ENCODE measurements at places on chromosomes 5 and 9. TPM values are rescaled to one million over a fixed set of nuclear protein-coding genes. Genes with fewer than 3 reads are reported as not detected.

RNF183 gene
- 0.17 TPM for total RNA-seq

- DNase-seq = no peak
Measured at GRCh38 chr9:86876621-86877196, 70.6 kb downstream of the GAS1 start.

GRCh38 chr9:96217754-96218693 lies 84.0 kb downstream of the HSD17B3 start:
- DNase-seq = peak; percentile 78

SPAAR gene
- not detected for total RNA-seq

GRCh38 chr5:145246961-145247744 lies 588.0 kb downstream of the PRELID2 start:
- no peak for DNase-seq

PCDHGB1 gene
- 5.6 TPM for total RNA-seq

DNA sequence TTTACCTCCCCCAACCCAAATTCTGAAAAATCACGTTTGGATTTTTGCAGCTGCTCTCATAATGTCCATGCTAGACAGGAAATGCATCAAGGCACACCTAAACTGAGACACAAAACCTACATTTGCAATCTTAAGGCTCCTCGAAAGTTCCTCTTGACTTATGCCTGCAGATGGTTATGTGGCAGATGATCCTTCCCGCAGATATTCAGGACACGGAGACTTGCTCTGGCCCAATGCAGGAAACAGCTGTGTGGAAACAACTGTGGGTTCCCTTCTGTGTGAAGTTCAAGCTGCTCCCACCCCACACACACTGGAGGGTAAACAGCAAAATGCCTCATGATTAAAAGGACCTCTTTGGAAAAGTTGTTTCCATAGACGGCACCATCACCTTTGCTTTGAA lies 253.8 kb downstream of the EBF1 start:
- DNase-seq = no peak

DNA sequence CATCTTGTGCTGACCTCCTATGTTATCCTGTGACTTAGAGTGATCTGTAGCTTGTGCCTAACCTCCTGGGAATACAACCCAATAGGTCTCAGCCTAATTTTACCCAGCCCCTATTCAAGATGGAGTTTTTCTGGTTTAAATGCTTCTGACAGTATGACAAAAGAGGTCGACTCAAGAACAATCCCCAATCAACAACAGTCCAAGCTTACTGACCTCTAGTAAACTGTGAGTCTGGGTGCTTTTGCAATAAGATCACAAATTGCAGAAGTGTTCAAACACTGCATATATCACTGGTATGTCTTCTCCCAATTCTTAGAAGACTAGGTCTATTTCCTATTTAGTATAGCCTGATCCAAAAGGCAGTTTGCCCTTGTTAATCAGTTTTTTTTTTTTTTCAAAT lies 323.5 kb upstream of the PTGER4 start:
- DNase-seq = no peak

FCN1 gene
- not detected for total RNA-seq

- peak; percentile 23 for DNase-seq
Measured at GRCh38 chr9:113471566-113471965, 8.0 kb downstream of the RGS3 start.

DNA sequence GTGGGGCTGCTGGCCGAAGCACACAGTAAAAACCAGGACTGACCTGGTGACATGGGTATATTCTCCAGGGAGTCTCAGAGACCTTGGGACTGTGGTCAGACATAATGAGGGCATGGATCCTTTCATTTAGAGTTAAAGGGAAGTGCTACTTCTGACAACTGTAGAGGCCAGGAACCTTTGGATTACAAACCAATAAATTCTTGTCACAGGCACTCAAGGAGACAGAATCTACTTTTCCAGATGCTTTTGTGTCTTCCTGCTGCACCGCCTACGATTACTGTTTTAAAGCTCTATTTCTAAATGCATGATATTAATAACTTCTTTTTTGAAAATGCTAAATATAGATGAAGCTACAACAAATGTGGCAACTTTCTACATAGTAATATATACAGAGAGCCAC lies 106.5 kb upstream of the LPAR1 start:
- DNase-seq = no peak

- no peak for DNase-seq
Measured at GRCh38 chr9:135307300-135307699, 172.3 kb upstream of the PPP1R26 start.

- peak; percentile 5 for DNase-seq
Measured at GRCh38 chr5:1415626-1416360, 29.4 kb downstream of the SLC6A3 start.

- DNase-seq = no peak
Measured at GRCh38 chr5:112346411-112347044, 72.5 kb downstream of the EPB41L4A start.

PCDHGA9 gene
- total RNA-seq = 2.3 TPM

KCNN2 gene
- total RNA-seq = 12.0 TPM

- no peak for DNase-seq
Measured at GRCh38 chr9:35203528-35203927, 41.7 kb downstream of the UNC13B start.

AJM1 gene
- total RNA-seq = 1.6 TPM

LURAP1L gene
- 1.3 TPM for total RNA-seq

DNA sequence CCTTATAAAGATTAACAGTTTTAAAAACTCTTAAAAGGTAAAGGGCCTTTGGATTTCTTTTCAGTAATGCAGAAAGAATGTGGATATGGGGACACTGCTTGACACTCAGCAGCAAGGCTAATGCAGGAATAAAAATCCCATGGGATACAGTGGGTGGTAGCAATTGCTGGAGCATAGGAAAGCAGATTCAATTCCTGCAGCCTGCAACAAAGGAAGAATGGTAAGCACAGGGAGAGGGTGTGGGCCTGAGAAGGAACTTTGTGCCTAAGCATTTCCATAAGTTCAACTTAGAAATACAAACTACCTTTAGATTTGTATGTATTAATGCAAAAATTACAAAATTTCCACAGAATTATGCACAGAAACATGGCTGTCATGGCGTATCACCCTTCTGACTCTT lies 65.8 kb upstream of the CDK5RAP2 start:
- DNase-seq = no peak

SLC1A1 gene
- total RNA-seq = 7.1 TPM

PTGES gene
- 2.5 TPM for total RNA-seq

DNA sequence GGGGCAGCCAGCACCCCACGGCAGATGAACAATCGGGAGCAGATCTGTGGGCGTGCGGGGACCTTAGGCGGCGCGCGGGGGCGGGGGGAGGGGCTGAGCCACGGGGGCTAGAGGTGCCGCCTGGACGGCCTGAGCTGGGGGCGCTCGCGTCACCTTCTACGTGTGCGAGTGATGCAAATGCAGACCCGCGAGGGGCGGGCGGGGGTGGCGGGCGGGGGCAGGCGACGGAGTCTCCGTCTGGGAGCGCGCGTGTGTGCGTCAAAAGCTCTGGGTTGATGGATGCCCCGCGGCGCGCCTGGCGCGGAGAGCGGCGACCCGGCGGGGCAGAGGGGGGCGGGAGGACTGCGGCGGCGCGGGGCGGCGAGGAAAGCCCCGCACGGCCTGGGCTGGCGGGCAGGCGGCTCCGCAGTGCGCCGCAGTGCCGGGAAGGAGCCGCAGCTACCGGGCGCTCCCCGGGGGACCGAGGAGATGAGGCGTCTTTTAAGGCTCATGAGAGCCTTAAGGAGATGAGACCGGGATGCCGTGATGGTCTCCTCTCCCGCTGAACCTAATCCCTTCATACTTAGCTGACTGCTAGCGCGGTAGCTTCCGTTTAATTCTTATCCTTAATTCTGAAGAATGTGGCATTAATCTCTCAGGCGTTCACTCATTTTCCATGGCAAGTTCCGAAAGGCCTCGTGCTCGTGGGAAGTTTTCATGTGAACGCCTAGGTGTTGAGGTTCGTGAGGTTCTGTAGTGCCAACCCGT lies 1.5 kb downstream of the SV2C start:
- DNase-seq = peak; percentile 44

GRCh38 chr9:125240649-125240999 lies 519 bp downstream of the HSPA5 start:
- no peak for DNase-seq

MCIDAS gene
- 0.20 TPM for total RNA-seq

GRCh38 chr5:103035701-103036100 lies 84.2 kb downstream of the GIN1 start:
- DNase-seq = no peak

DBH gene
- 0.24 TPM for total RNA-seq

DNA sequence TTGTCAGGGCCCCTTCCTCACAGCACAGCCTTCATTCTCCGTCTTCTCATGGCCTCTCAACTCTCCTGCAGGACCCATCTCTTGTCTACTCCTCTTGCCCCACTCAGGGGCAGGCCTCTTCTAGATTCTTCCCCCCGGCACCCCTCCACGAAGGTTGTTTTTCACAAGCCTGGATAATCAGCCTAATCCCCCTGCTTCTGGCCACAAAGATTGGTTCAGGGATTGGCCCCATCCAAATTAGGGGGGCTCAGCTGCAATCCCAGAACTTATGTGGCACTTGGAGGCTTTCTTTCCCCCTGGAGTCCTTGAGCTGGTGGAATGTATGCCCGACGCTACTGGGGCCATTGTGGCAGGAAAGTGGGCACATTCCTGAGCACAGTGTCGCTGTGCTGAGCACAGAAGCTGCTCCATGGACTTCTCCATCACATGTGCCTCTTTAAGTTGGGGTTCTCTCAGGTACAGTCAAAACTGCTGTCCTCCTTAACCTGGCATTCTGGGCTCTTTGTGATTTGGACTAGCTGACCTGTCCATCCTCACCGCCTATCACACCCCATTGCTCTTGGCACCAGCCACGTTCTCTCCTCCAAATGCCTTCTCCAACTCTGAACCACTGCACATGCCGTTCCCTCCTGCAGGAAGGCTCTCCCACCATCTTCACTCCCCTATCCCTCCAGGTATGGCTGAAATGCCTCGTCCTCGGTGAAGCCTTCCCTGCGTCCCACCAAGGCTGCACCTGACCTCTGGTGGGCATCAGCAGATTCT lies 66.8 kb upstream of the RNF130 start:
- DNase-seq = no peak

GRCh38 chr9:121725008-121725775 lies 73.8 kb downstream of the DAB2IP start:
- DNase-seq = no peak

GRCh38 chr9:106707291-106707690 lies 155.7 kb upstream of the ZNF462 start:
- DNase-seq = no peak

- DNase-seq = no peak
Measured at GRCh38 chr9:113399646-113400200, 1.4 kb downstream of the ALAD start.

DNA sequence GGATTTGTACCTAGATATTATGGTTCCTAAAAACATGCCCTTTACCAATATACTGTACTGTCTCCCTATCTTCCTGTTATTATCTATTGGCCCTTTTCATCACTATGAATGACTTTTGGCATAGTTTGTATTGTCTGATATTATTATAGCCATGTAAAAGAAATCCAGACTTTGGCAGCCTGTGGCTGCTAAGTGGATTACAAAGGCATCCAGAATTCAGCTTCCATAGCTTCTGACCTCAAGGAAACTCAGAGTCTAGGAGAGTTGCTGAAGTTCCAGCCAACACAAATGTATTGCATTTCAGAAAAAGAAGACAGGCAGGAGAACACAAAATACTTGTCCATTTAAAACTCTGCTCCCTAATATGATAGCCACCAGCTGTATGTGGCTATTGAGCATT lies 319.2 kb upstream of the MPDZ start:
- DNase-seq = no peak

GRCh38 chr5:136998854-136999357 lies 500.2 kb downstream of the SPOCK1 start:
- no peak for DNase-seq

CDH18 gene
- total RNA-seq = not detected

DNA sequence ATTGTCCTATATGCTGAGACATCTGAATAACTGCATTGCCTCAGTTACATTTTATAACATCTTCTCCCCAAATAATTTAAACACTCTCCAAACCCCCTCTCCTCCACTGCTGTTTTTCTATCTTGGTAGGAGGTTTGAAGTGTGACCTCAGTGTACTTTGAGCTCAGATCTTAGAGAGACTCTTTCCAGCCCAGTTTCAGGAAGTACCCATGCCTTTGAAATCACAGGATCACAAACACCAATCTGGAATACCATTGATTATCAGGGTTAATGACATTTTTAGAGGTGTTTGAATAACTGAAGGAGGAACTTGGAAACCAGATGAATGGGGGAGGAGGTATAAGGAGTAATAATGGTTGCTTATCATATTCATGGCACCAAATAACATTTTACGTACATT lies 93.2 kb downstream of the GCNT1 start:
- no peak for DNase-seq

DNA sequence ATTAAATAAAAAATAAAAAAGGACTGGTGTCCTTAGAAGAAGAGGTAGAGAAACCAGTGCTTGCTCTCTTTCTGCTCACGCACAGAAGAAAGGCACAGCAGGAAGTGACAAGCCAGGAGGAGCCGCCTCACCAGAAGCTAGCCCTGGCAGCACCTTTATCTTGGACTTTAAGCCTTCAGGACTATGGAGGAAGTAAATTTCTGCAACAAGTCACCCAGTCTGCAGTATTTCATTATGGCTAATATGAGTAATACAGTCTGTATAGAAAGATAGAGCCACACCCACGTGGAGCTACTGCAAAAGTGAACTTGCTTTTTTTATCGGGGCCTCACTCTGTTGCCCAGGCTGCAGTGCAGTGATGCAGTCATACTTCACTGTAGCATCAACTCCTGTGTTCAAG lies 68.4 kb downstream of the PDZD2 start:
- no peak for DNase-seq

DNA sequence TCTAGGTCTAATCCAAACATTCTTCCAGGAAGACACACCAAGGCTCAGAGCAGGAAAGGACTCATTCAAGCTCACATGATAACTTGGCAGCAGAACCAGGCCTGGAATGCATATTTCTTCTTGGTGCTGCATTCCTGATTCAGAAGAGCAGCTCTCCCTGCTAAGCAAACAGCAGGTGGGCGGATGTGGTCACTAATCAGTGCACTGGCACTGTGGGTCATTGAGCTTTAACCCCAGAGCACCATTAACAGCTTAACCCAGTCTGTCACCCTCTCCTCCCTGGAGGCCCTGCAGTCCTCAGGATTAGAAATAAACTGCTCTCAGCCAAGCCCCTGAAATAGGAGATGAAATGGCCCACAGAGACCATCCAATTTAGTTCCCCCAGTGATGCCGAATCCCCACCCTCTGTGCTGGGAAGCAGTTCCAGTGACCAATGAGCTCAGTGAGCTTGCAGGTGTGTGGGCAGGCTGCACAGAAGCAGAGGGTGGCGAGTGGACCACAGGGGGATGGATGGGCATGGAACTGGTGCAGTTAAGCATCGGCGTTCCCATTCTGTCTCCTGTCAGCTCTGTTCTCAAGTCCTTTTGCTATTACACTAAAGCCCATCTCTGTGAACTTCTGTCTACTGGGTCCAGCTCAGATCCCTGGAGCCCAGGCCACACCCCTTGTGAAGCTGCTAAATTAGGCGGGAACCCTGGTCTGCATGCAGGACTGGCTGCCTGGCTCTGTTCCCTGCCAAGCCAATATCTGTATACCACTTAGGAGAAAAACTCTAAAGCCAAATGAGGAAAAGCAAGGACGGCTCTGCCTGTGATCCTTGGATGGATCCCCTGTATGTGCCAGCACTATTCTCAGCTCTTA lies 16.6 kb upstream of the MEGF9 start:
- DNase-seq = no peak

ENHO gene
- 27.9 TPM for total RNA-seq

C5orf58 gene
- 3.0 TPM for total RNA-seq

GRCh38 chr5:176994460-176995121 lies 12.0 kb downstream of the UIMC1 start:
- no peak for DNase-seq

Measured in WTC11 (cell line).